ENCODE measurements at places on chromosomes 7 and 10.

DNA sequence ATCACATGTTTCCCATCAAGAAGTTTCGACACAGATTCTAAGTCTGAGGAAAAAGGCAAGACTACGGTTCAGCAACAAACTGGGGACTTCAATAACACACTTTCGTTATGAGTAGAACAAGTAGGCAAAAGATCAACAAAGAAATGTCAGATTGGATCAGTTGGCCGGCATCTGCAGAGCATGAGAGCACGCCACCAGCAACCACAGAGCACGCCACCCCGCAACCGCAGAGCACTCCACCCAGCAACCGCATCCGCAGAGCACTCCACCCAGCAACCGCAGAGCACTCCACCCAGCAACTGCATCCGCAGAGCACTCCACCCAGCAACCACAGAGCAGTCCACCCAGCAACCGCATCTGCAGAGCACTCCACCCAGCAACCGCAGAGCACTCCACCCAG lies 89.7 kb upstream of the FAM20C start:
- no peak for DNase-seq

DNA sequence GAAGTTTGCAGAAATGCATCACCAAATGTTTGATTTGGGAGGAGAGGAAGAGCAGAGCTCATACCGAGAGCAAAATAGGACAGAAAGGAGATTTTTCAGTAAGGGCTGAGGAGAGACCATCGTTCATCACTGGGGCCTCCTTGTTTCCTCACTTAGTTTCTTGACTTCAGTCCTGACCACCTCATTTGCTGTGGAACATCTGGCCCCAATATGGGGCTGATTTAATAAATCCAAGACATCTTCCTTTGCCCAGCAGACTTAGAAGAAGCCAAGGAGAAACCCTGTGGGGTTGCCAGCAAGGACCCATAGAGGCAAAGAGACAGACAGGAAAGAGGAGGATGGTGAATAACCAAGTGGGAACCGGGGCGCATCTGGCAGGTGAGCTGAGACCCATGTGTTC lies 60.4 kb downstream of the CHST3 start:
- no peak for DNase-seq

GRCh38 chr10:14578060-14578952 lies 196.4 kb downstream of the FAM107B start:
- no peak for DNase-seq

- DNase-seq, result no peak
Observed at GRCh38 chr10:101666083-101666482, 28.9 kb downstream of the FBXW4 start.

GRCh38 chr10:21720090-21720489 lies 186.1 kb downstream of the MLLT10 start:
- DNase-seq, result no peak

DNA sequence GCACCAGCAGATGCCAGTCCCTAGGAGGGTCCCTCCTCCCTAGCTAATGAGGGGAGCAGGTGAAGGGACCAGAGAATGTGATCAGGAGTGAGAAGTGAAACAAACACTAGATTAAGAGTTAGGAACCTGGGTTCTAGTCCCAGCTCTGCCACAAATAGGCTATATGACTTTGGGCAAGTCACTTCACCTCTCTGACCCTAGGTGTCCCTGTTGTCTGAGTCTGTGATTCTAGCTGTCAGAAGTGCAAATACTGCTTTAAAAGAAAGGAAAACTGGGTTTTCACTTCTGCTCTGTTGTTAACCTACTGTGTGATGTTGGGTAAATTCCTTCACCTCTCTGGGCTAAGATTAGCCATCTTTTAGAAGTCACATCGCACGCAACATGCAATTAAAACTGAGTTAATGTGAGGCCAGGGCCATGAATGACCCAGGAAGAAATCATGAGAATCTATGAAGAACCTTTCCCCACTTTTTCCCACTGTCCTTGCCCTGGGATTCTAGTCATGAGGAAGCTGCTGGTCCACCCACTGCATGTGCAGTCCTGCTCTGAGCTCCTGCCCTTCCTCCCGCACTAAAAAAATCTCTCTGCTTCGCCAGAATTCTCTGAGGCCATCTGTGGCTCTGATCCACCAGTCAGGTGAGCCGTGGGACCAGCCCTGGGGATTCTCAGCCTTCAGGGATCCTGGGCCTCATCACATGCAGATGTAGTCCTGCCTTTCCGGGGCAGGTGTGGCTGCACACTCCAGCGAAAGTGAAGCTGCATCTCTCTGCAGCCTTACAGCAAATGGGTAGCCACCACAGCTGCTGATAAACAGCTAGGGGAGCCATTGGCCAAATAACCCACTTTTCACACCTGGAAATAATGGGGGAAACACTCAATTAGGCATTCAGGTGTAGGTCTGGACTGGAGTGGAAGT lies 181.7 kb downstream of the PLXNA4 start:
- DNase-seq, result no peak

- DNase-seq, result no peak
Observed at GRCh38 chr7:16849296-16850148, 32.3 kb downstream of the AGR3 start.

DNA sequence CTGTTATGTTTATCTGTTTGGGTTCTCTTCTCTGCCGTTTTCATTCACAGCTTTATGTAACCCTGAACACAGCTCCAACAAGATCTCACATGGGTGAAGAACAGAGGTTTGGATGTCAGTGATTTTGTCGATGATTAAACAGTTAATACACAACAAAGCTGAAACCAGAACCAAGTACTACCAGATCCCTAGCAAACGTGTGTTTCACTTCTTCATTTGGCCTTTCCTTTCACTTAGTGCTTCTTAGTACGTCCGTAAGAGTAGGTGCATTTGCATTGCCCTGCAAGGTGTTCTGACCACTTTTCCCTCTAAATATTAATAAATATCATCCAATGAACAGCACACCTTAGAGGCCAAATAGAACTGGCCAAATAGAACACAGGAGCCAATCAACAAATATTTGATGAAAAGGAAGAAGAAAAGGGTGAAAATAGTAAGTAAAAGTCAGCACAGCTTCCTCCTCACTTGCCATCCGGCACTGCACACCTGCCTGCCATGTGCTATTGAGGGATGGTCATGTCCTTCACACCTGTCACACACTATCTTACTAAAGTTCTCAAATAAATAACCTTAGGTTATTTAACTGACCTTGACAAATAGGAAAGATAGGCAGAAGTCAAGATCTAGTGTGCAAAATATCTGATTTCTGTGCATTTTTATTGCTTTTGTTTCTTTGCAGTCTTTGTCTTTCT lies 252.6 kb upstream of the ANKRD30A start:
- DNase-seq, result no peak

- no peak for DNase-seq
Observed at GRCh38 chr7:119572132-119572531, 700.8 kb upstream of the KCND2 start.

DNA sequence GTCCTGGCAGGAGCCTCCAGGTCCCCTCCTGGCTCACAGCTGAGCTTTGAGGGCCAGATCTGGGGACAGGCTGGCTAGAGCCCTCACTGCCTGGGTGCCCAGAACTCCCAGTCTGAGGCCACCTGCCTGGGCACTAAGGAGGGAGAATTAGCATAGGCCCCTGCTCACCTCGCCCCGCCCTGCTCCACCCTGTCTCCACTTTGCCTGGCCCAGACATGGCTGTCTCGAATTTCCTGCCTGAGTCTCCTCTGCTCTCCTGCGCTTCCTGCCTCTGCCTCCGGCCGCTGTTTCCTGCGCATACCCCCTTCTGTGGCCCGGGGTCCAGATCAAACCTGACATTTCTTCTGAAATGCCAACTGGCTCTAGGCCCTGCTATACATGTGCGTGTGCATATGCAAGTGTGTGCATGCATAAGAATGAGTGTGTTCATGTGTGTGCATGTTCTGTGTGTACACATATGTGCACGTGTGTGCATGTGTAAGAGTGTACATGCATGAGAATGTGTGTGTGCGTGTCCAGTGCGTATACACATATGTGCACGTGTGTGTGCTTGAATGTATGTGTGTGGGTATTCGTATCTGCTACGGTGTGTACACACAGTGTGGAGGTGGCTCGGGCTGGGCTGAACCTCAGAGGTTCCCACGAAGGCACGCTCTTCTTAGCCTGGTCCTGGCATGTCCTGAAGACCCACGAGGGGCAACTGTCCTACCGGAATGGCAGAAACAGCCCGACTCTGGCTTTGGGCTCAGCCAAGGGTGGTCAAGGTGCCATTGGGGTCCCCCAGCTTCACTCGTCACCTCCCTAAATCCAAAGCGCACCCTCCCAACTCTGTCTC lies 64.9 kb downstream of the MYL10 start:
- no peak for DNase-seq

- DNase-seq, result no peak
Observed at GRCh38 chr7:4768597-4769569, 6.5 kb upstream of the AP5Z1 start.

- DNase-seq, result no peak
Observed at GRCh38 chr10:1401071-1401965, 336.0 kb downstream of the ADARB2 start.

- DNase-seq, result no peak
Observed at GRCh38 chr7:18177815-18178660, 150.4 kb upstream of the PRPS1L1 start.

DNA sequence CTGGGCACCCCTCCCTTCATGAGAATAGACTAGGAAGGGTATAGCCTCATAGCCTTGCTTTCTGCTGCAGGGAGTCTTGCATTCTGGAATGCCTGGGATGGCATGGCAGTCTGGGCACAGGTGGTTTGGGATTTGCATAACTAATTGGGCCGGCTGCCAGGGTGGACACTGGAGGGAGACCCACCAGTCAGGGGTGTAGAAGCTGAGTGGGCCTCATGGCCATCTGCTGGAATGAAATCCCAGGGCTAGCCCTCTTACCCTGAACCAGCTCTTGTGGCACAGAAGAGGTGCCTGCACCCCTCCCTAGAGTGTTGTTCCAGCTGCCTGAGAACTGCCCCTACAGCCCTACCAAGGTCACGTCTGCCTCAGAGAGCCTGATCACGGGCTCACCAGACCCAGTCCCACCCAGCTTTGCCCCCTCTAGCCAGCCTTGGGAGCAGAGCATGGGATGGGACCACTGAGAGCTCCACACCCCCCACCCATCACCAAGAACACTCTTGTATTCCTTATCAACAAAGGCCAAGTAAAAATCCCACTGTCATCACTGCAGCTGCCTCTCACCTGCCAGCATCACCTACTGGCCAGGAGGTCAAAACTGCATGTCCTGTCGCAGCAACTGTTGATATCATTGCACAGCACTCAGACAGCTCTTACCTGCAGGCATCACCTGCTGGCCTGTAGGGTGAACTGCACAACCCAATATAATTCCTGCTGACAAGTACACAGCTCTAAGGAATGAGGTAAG lies 148.9 kb downstream of the ZEB1 start:
- no peak for DNase-seq

DNA sequence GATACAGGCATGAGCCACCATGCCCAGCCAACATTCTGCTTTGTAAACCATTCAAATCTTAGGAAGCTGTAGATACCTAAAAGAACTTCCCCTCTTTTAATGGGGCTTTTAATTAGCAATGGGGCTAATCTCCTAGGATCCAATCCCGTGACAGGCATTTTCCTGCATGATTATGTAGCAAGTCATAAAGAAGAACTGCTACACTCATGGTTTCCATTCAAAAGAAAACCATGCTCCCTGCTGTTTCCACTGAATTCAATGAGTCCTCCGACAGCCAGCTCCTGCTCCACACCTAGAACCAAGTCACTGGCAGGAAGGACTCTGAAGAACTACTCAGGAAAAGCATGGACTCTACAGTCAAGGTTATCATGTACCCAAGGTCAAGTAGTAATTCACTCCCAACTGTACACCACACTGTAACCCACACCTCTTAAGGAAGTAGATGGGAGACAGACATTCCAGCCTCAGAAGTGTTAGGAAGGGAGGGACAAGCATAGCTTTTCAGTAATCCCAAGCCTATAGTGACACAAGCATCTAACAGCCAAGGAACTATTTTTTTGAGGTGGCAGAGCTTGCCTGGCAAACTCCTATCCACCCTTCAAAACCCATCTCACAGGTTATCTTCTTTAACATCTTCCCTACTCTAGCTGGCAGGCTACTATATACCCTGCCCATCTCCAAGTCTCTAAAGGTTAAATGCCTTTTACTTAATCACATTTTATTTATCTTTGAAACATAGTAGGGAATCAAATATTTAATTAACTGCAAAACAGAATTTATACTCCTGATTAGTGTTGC lies 47.5 kb downstream of the CTBP2 start:
- DNase-seq, result no peak

GRCh38 chr7:55400191-55400590 lies 35.1 kb downstream of the LANCL2 start:
- no peak for DNase-seq

DNA sequence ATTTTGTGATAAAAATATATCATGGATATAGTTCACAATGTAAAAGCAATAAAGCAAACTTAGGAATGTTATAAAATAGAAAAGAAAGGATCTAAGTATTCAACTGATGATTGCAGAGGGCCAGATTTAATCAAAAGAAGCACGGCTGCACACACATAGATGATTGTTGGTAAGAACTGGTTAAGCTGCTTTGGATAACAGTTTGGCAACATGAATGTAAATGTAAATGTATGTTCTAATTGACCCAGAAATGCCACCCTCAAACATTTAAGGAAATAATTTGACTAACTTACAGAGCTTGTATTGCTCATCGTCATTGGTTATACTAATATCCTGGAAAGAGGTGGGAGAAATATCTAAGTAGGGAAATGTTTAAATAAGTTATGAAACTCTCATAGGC lies 13.1 kb downstream of the ZNF485 start:
- no peak for DNase-seq

- no peak for DNase-seq
Observed at GRCh38 chr10:128494665-128495064, 368.4 kb upstream of the MKI67 start.

- no peak for DNase-seq
Observed at GRCh38 chr7:43808410-43808809, 49.9 kb downstream of the BLVRA start.

GRCh38 chr10:103062854-103063590 lies 130.1 kb downstream of the NT5C2 start:
- DNase-seq, result no peak

- DNase-seq, result no peak
Observed at GRCh38 chr7:137492889-137493288, 149.4 kb upstream of the PTN start.

GRCh38 chr7:151540146-151540545 lies 20.5 kb upstream of the RHEB start:
- DNase-seq, result no peak

DNA sequence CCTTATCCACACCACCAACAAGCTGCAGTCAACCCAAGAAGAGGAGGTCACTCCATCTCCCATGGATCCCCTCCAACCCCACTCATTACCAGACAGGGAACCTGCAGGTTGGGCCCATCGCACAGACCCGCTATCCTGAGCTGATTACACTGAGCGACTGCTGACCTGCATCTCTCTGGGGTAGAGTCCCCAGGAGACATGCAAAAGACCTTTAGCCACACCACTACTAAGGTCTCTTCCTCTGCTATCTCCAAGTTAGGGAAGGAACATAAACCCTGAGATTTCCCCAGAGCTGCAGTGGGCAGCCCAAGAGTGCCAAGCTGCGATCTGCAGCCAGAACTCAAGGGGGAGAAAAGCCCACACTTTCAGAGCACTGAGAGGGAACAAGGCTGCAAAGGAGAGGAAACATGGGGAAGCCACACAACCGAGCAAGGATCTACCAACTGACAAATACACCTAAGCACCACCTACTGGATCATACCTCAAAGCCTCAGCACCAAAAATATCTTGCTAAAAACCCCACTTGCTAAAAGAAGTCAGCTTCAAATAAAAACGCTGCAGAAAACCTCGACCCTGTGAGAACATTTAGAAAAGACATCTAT lies 298.2 kb downstream of the SORCS1 start:
- no peak for DNase-seq

Data from HFF-Myc (cell line).